ENCODE measurements at places on chromosomes 6 and 20. TPM values are rescaled to one million over a fixed set of nuclear protein-coding genes. Genes with fewer than 3 reads are reported as not detected.

The WFDC5 gene
- total RNA-seq: not detected

The CYP24A1 gene
- not detected for total RNA-seq

The ZNF292 gene
- 177 TPM for total RNA-seq

The ACOT8 gene
- total RNA-seq: 21.5 TPM

The RFX6 gene
- total RNA-seq: not detected

The GINS1 gene
- 9.7 TPM for total RNA-seq

The BMP5 gene
- total RNA-seq: 4.4 TPM

The RBM24 gene
- 31.2 TPM for total RNA-seq

The CCND3 gene
- 19.2 TPM for total RNA-seq

The ZSWIM3 gene
- total RNA-seq: 13.9 TPM

The LHFPL5 gene
- 1.1 TPM for total RNA-seq

The MTFR2 gene
- 0.94 TPM for total RNA-seq

The MOXD1 gene
- total RNA-seq: 18.6 TPM

The STK4 gene
- 56.6 TPM for total RNA-seq

The TXLNB gene
- 0.62 TPM for total RNA-seq

Data from occipital lobe (tissue), 3 donors.